ENCODE measurements at places on chromosomes 7 and 10.

DNA sequence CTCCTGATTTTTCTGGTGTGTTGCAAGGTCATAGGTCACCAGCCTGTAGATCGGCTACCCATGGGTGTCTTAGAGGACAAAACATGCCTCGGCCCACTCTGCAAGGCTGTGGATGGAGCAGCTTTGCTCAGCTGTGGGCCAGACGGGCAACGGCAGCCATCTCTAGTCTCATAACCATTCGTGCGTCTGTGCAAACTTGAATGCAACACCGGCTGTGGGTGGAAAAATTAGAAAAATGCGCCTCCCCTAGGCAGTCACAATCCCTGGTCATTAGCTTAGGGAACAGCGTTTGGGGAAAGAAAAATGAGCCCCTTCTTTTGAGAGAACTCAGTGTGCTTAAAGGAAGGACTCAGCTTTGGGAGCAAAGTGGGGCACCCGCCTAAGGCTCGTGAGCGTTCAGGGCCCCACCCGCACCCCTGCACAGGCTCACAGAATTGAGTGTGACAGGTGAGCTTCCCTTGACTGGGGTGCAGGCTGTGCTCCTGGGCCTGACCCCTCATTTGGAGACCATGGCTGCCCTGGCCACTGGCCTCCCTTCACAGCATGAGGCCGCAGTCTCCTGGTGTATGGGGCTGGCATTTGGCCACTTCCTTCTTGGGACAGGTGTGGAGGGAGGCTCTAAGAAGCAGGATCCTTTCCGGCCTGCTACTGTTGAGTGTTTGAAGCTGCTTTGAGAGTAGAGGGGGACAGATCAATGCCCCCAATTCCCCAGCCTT, 148.0 kb downstream of the C10orf105 start:
- DNase-seq, result no peak

DNA sequence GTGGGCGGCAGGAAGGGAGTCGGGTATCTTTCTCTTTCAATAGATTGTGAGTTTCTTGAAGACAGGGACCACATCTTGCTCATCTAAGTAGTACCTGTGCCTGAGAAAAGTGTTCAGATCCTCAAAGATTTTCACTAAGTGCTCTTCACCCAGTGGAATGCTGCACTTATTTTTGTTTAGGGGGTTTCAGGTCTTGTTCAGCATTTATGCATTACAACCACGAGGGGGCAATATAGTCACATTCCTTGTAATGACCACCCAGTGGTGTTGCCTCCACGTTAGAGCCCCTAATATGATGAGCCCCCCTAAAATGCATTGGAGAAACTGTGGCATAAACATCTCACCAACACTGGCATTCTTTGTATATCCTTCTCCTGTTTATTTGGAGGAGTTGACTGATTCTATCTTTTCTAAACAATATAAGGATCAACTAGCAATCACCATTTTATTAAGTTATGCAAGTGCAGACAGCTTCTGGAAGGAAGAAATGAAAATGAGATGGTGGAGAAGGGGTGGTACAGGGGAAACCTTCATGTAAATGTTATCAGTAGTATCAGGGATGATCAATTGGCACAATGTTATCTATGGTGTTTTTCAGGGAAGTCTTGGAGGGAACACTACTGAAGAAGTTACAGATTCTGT, 3.1 kb upstream of the PAPSS2 start:
- DNase-seq, result no peak

DNA sequence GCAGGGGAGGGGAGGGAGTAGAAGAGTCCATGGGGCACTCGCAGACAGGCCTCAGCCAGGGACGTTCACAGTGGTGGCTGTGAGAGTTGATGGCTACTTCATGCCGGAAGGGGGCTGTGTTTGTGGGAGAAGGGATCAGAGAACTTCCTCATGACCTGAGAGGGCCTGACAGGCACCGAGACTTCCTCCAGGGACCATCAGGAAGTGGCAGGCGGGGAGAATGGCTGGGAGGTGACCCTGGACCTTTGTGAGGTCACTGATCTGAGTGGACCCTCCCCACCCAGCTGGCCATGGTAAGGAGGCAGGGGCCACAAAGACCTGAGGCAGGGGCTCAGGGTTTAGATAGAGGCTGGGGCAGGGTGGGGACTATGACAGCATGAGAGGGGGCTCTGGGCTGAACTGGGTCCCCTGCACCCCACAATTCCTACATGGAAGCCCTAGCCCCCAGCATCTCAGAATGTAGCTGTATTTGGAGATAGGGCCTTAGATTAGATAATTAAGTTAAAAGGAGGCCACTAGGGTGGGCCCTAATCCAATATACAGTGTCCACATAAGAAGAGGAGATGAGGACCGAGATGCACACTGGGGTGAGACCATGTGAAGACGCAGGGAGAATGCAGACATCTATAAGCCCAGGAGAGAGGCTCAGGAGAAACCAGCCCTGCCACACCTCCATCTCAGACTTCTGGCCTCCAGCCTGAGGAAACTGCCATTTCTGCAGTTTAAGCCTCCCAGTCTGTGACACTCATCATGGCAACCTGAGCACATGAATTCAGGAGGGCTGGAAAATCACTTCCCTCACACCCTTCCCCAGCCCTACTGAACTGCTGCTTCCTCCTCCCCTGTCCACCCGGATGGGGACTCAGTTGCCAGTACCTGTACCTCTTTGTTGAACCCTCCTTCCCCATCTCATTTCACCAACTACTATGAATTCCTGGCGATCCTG, 273.9 kb upstream of the ZNF32 start:
- DNase-seq, result no peak

DNA sequence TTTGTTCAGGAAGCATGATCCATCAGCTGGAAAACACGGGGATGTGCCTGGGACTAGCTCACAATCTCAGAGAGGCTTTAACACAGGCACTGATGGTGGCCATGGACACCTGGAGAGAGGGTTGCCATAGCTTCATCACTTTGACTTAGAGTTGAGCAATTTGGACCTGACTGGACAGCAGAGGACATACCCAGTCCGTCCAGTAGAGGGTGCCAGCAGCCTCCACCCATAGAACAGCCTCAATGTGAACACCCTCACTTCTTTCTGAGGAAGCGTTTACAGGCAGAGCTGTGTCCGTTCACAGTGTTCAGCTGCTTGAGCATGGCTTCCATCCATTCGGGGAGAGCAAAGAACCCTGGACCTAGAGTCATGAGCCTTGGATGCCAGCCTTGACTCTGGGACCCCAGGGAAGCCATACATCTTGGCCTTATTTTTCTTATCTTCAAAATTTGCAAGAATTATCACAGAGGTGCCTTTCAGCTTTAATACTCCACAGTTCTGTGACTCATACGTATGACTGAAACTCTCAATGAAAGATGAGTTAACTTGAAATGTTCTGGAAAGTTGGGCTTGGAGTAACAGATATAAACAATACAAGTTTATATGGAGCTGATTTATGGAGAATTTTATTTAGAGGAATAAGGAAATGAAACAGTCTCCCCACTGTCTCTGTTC, 302.9 kb upstream of the PODXL start:
- peak; percentile 62 for DNase-seq

DNA sequence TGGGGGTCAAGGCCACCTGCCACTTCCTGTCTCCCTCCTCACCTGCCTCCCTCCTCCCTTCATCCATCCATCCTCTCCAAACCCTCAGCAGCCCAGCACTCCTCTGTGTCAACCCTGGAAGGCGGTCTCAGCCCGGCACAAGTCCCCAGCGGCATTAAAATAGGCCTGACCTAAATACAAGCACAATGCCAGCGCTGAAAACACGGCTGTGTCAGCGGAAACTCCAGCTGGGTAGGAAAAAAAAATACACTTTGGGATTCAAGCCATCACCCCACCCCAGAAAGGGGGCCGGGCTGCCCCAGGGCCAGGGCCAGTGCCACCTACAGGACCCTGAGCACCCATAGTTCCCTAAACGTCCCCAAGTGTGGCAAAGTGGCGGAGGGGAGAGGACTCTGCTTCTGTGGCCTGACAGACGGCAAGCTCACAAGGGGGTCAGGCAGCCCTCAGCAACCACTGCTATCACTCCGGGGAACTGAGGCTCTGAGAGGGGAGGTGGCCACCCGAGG, 22.7 kb upstream of the GTF2IRD1 start:
- DNase-seq, result peak; percentile 40

DNA sequence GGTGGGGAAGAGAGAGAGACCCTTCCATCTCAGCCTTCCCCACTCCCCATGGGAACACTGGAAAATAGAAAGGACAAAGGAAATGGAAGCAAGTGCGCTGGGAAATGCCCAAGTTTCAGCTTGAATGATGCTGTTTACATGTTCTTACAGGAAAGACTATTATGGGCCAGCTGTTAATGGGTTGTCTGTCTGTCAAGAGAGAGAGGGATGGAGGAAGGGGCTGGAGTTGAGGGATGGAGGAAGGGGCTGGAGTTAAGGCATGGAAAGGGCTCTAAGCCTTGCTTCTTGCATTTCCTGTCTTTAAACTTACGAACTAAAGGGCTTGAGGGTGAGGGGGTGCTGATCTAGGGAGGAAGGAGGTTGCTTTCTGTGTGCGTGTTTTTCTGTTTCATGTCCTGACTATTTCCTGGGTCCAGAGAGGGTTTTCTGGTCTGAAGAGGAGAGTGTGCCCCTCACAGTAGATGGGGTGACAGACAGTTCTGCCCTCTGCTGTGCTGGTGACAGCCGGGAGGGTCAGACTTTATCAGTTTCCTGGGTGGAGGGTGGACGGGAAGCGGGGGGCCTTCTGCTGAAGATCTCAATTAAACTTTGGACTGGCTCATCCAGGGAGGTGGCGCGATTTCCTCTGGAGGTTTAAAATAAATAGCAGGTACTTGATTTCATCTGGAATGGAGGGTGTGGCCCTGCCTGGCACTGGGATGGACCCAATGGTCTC, 30.5 kb downstream of the GRK5 start:
- no peak for DNase-seq

GRCh38 chr7:81460250-81461045, 309.4 kb downstream of the HGF start:
- DNase-seq, result no peak

DNA sequence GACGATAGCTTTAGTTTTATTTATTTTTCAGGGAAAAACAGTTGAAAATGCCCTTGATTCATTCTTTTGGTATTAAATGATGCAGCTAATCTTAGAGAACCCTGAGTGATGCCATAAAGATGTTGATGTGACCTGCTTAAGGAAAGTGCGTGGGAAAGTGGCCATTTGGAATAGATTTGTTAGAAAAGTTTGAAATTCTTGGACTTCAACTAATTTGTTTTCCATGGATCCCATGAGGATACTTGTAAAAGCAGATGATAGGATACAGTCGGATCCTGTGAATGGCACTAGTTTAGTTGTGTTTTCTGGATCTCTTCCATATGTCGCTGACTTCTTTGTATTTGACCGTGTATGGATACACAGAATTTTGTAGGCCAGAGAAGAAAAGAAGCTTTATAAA, 69.0 kb downstream of the SEPTIN7 start:
- no peak for DNase-seq

DNA sequence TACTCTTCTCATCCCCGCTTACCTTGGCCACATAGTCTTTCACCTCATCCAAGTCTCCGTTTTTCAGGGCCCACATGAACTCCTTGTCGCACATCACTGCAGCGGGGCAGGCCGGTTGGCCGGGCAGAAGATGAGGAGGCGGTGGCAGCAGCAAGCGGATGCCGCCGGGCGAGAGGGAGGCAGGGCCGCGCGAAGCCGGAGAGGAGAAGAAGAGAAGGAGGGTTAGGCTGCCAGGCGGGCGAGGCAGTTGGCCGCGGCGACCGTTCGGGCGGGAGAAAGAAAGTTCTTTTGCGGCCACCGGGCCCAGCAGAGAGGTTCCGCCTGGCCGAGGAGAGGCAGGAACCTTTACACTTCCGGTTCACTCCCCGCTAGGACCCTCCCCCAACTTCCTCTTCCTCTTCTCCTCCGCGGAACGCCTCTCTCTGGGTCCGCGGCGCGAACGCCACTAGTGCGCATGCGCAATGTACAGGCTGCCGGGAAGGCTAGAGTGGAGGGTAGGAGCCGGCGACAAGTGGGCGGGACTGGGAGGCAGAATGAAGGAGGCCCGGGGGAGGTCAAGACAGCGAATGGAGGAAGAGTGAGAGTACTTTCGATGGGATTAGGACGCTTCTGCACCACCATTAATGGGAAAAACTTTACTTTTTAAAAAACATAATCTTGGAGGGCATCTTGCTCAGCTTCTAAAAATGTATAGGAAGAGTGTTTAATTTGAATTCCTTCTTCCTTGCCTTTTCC, at the start of gene MTPN:
Gene MTPN, minus strand, starts transcription at position 353 of the 735 bp plus-strand sequence. Its CDS starts 259 bp downstream, at position 94.
- DNase-seq, result peak; percentile 96

- DNase-seq, result no peak
Measured at GRCh38 chr10:63429281-63429680, 36.5 kb downstream of the JMJD1C start.

- DNase-seq, result peak; percentile 65
Measured at GRCh38 chr10:132836248-132836831, 50.4 kb upstream of the NKX6-2 start.

DNA sequence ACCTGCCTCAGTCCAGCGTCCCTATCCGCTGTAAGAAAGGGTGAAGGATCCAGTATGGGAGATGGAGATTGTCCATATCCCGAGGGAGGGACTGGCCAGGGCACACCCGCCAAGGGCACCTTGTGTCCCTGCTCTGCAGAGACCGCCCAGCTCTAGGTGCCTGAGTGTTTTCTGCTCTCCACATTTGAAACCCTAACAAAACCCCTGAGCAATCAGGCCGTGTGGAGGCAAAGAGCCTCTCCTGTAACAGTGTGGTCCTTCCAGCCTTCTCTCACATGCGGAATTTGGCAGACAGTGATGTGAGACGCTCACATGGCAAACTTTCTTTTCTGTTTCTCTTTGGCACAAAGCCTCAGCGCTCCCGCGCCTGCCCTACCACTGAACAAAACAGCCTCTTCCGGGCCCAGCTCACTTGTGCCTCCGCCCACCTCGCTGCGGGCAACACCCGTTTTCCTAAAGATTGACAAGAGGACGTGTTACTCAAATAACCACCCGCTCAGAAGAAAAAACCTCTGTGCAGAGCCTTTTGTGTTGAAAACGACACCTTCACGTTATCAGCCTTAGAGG, 514.8 kb downstream of the DNAJB6 start:
- DNase-seq, result peak; percentile 63

GRCh38 chr10:58648131-58648530, 135.5 kb downstream of the BICC1 start:
- no peak for DNase-seq

DNA sequence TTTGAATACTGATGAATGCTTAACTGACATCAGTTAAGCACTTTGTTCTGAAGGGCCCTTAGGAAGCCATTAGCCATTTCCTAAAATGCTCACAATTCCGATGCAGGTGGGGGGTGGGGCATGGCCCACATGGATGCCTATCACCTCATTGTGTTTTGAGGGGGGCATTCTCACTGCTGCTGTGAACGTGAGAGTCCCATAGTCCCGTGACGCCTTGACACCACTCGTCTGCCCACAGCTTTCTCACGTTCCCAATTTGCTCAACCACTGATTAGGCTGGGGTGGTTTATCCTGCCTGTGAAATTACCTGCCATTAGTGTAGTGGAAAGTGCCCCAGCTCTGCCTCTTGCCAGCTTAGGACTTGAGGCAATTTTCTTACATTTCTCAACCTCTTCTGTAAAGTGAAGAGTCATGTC, 31.9 kb downstream of the DUSP5 start:
- DNase-seq, result no peak

Data from head of caudate nucleus (tissue), 42 donors.